ENCODE measurements at places on chromosomes 6 and 20. TPM values are rescaled to one million over a fixed set of nuclear protein-coding genes. Genes with fewer than 3 reads are reported as not detected.

GRCh38 chr6:121222656-121223055 is 111.6 kb downstream of the TBC1D32 start:
- DNase-seq = no peak
- H3K4me1 ChIP-seq = no peaks in the 10 kb centered on the region
- H3K36me3 ChIP-seq = no peaks in the 10 kb centered on the region
- no peak overlapping the region for H3K4me3 ChIP-seq
- H3K27ac ChIP-seq = no peak overlapping the region

DNA sequence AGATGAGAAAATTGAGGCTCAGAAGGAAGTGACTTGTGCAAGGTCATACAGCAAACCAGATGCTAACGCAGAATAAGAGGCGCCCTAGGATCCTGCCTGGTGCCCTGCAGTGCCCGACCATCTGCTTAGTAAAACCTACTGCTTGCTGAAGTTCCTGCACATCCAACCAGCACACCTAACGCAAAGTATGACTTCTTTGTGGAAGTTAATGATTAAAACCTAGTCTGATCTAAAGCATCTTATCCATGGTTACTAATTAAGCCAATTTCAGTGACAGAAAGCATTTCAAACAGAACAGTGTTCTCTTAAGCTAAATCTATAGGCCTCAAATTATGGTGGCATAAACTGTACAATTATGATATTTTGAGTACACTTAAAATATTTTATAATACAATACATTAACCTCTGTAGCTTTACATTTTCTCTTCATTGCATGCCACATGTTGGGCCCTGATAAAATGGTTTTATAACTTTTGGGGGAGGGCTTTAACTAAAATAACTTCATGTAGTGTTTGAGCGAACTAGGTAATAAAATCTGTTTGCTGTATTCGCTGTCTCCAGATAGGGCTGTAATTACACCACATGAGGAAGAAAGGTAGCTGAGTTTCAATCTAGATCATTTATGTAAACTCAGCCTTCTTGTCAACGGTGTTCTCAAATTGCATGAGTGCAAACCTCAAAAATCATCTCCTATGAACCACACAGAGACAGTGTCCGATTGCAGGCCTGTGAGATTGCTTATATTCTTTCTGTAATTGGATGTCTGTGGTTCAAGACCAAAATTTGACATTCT is 37.5 kb upstream of the BEND3 start:
- no peak overlapping the region for H3K4me3 ChIP-seq
- peaks cover 4% of the 10 kb centered on the region for H3K4me1 ChIP-seq
- H3K27me3 ChIP-seq = no peaks in the 10 kb centered on the region
- no peaks in the 10 kb centered on the region for H3K36me3 ChIP-seq
- H3K27ac ChIP-seq = no peak overlapping the region
- DNase-seq = peak; percentile 24

DNA sequence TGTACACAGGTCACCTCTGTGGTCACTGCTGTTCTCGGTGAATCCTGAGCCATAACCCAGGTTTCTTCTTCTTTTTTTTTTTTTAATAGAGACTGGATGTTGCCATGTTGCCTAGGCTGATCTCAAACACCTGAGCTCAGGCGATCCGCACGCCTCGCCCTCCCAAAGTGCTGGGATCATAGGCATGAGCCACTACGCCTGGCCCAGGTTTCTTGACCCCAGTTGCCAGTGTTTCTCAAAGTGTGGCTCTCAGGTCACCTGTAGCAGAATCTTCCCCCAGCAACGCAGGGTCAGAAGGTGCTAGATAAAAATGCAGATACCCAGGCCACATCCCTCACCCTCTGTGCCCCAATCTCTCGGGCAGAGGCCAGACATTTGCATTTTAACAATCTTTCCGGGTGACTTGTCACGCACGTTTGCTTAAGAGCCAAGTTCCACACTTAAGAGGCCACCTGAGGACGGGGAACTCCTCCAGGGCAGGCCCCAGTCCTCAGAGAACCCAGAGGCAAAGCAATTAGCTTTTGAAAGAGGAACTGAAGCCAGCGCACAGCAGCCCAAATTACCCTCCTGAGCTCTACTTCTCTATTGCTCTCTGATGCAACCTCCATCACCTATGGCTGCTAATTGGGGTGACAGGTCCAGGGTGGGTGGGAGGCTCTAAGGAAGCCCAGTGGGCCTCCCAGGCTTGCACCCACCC is 81.8 kb downstream of the NFATC2 start:
- no peaks in the 10 kb centered on the region for H3K27me3 ChIP-seq
- no peak overlapping the region for H3K27ac ChIP-seq
- DNase-seq = no peak
- no peak overlapping the region for H3K4me3 ChIP-seq
- H3K4me1 ChIP-seq = peaks cover 12% of the 10 kb centered on the region
- H3K36me3 ChIP-seq = no peaks in the 10 kb centered on the region

DNA sequence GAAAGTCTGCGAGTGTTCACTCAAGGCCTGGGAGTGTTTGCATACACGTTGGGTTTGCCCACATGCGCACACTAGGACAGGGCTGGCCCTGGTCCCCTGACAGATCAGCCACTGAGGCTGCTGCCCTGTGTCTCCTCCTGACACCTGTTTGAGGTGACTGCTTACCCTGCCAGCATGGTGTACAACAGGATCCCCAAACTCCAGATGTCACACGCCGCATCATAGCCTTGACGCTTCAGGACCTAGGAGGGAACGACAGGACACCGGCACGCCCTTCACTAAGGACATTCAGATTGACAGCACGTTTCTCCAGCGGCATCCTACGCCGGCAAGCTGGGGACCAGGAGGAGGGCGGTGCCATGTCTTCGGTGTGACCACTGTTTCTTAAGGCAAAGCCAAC is 37.0 kb upstream of the MPC1 start:
- no peak overlapping the region for H3K4me3 ChIP-seq
- H3K4me1 ChIP-seq = no peaks in the 10 kb centered on the region

DNA sequence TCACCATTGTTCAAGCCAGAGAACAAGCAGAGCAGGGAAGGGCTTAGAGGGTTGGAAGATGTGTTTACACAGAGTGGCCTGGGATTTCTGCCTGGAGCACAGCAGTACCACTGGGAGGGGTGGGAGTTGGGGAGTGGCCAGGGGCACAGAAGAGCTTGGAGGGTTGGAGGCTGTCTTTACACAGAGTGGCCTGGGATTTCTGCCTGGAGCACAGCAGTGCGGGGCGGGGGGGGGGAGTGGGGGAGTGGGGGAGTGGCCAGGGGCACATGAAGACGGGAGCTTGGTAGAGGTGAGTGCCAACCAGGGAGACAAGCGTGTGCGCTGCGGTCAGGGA is 50.9 kb downstream of the WDR27 start:
- no peaks in the 10 kb centered on the region for H3K36me3 ChIP-seq
- H3K4me3 ChIP-seq = no peak overlapping the region
- H3K27ac ChIP-seq = no peak overlapping the region
- DNase-seq = no peak
- H3K27me3 ChIP-seq = no peaks in the 10 kb centered on the region
- no peaks in the 10 kb centered on the region for H3K4me1 ChIP-seq

Gene HEY2
- 1.0 TPM for total RNA-seq

GRCh38 chr20:35893942-35894341 is 60.4 kb downstream of the SCAND1 start:
- no peaks in the 10 kb centered on the region for H3K4me1 ChIP-seq
- no peaks in the 10 kb centered on the region for H3K27me3 ChIP-seq
- DNase-seq = no peak
- no peak overlapping the region for H3K4me3 ChIP-seq
- H3K36me3 ChIP-seq = peaks cover 9% of the 10 kb centered on the region

DNA sequence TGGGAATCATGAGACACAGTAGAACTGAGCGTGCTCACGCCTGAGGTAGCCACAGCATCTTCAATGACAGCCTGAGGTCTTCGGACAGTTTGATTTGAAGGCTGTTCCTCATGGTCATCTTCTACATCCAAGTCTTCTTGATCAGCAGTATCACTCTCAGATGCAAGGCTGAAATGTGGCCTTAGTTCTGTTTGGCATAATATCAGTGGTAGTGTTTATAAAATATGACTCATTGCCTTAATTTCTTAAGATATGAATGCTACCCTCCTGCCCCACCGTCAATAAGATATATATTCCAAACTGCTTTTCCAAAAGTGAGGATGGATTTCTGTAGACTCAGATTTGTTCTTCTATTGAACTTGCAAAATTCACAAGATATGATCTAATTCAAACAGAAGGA is 17.5 kb upstream of the MAP7 start:
- H3K27ac ChIP-seq = no peak overlapping the region
- peaks cover 5% of the 10 kb centered on the region for H3K36me3 ChIP-seq
- H3K27me3 ChIP-seq = no peaks in the 10 kb centered on the region
- DNase-seq = no peak

Gene C20orf144
- 0.31 TPM for total RNA-seq

DNA sequence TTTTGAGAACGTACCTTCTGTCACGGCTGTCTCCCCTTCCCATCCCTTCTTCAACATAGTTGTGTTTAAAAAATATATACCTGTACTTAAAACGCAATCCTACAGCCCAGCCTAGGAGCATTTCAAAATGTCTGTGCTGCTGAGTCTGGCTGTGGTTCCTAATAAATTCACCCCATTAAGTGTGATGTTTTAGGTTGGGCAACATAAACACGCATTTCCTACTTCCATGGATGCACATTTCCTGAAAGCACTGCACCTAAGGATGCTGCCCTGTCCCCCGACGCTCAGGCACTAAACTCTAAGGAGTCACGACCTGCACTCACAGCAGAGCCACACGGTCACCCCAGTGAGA is 1.2 kb downstream of the REV3L start:
- DNase-seq = no peak
- H3K4me3 ChIP-seq = peak overlapping the region; percentile 85
- no peaks in the 10 kb centered on the region for H3K27me3 ChIP-seq

- H3K27ac ChIP-seq = no peak overlapping the region
- H3K4me3 ChIP-seq = no peak overlapping the region
- no peaks in the 10 kb centered on the region for H3K36me3 ChIP-seq
- no peaks in the 10 kb centered on the region for H3K27me3 ChIP-seq
- H3K4me1 ChIP-seq = no peaks in the 10 kb centered on the region
Observed at GRCh38 chr20:13321416-13321815, 100.3 kb downstream of the ISM1 start.

Gene TAAR2
- not detected for total RNA-seq

GRCh38 chr6:131694832-131695426 is 6.3 kb downstream of the OR2A4 start:
- H3K4me3 ChIP-seq = no peak overlapping the region
- peaks cover 3% of the 10 kb centered on the region for H3K27me3 ChIP-seq
- no peak overlapping the region for H3K27ac ChIP-seq
- no peaks in the 10 kb centered on the region for H3K4me1 ChIP-seq

DNA sequence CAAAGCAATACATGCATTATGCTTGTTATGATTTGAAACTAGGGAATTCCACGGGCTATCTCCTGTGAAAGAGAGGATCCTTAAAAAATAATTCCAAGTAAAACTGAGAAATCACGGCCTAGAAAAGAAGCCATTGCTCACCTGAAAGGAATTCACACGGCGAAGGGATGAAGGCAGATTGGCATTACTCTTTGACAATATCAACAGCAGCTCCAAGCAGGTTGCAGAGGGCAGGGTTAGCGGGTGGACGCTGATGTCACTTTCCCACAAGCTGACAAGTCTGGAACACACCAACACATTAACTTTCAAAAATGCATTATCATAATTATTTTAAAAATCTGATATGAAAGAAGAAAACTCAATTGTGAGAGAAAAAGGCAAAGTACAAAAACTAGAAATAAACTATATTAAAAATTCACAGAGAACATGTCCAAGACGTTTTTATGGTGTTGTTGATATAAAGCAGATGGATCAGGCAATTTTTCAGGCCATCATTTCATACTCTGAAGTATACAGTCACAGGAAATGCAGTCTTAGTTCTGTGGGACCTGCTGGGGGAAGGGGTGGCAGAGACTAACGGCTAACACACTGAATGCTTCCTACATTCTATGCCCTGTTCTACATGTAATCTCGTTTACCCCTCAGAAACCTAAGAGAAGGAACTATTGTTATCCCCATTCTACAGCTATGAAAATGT is 108.3 kb downstream of the UBE3D start:
- peaks cover 3% of the 10 kb centered on the region for H3K4me1 ChIP-seq
- no peaks in the 10 kb centered on the region for H3K27me3 ChIP-seq

DNA sequence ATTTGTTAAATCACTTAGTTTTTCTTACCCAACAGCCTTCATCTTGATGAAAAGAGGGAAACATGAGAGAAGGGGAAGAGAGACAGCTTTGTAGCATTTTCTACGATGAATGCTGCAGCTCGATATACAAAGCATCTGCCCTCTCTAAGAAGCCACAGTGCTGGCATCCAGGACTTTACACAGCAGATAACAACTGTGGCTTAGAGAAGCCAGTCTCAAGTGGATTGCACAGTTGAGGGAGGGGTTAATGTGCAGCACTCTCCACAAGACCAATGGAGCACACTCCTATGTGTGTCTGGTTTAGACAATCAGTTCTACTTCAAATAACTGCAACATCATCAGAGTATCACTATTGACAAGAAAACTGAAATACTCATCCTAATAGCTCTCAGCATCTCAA is 5.8 kb downstream of the C6orf120 start:
- H3K36me3 ChIP-seq = peaks cover 38% of the 10 kb centered on the region
- H3K27me3 ChIP-seq = no peaks in the 10 kb centered on the region
- H3K4me3 ChIP-seq = no peak overlapping the region

Gene CLPSL2
- total RNA-seq = not detected

DNA sequence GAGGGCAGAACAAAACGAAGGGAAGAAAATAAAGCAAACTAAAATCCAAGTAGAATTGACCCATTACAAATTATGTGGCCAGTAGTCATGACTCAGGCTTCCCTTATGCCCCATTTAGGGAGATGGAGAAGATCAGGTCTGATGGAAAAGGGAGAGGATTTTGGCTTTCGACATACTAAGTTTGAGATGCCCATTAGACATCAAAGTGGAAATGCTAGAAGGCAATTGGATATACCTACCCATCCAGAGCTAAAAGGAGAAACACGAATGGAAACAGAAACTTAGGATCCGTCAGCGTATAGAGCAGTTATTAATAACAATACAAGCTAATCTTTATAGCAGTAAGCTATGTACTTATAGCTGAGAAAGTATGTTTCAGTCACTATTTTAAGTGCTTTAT is 4.8 kb downstream of the TRPC4AP start:
- DNase-seq = no peak
- no peaks in the 10 kb centered on the region for H3K27me3 ChIP-seq
- H3K4me3 ChIP-seq = no peak overlapping the region
- H3K4me1 ChIP-seq = peaks cover 3% of the 10 kb centered on the region
- H3K36me3 ChIP-seq = no peaks in the 10 kb centered on the region

- no peaks in the 10 kb centered on the region for H3K27me3 ChIP-seq
- no peaks in the 10 kb centered on the region for H3K4me1 ChIP-seq
Observed at GRCh38 chr6:55175078-55176049, 1.0 kb downstream of the HCRTR2 start.

Gene PTGIS
- total RNA-seq = 43.8 TPM
